Uterus (tissue), 4 donors: ENCODE measurements at places on chromosomes 13 and 19. TPM values are rescaled to one million over a fixed set of nuclear protein-coding genes. Genes with fewer than 3 reads are reported as not detected.

MYADM gene
- 70.0 TPM for total RNA-seq

ZIK1 gene
- total RNA-seq: 12.8 TPM

AP2A1 gene
- total RNA-seq: 47.1 TPM

KCNJ14 gene
- not detected for total RNA-seq

ZNF441 gene
- 8.5 TPM for total RNA-seq
